Transverse colon (tissue), 4 donors: ENCODE measurements at places on chromosomes 7 and 10. TPM values are rescaled to one million over a fixed set of nuclear protein-coding genes. Genes with fewer than 3 reads are reported as not detected.

Gene THSD7A
- total RNA-seq: 2.1 TPM

Gene ZEB1
- total RNA-seq: 30.2 TPM

Gene INTS15
- total RNA-seq: 28.6 TPM

Gene HKDC1
- 28.0 TPM for total RNA-seq

Gene INMT
- total RNA-seq: 3.8 TPM

Gene PDK4
- total RNA-seq: 134 TPM

Gene ZNF804B
- not detected for total RNA-seq

Gene DYNC1I1
- 8.3 TPM for total RNA-seq

Gene LLCFC1
- total RNA-seq: not detected

Gene CDC14C
- total RNA-seq: not detected

Gene SH3PXD2A
- total RNA-seq: 26.5 TPM

Gene GIMAP8
- 2.2 TPM for total RNA-seq

Gene BZW2
- total RNA-seq: 66.4 TPM

Gene PCBD1
- total RNA-seq: 54.5 TPM

Gene ATRNL1
- 4.4 TPM for total RNA-seq

Gene ZKSCAN5
- 8.7 TPM for total RNA-seq

Gene PPP1R17
- total RNA-seq: not detected

Gene CTTNBP2
- 6.2 TPM for total RNA-seq

Gene NKX2-3
- total RNA-seq: 7.0 TPM

Gene ZNF775
- total RNA-seq: 8.9 TPM

Gene ARHGEF5
- total RNA-seq: 112 TPM

Gene GNAT3
- total RNA-seq: not detected

Gene AKR1C4
- not detected for total RNA-seq

Gene SFTPA1
- total RNA-seq: not detected

Gene SP8
- total RNA-seq: not detected

Gene MTERF1
- 24.3 TPM for total RNA-seq

Gene CLDN4
- total RNA-seq: 1,122 TPM

Gene CPA1
- total RNA-seq: not detected

Gene NPY4R
- total RNA-seq: 3.0 TPM

Gene CYP26A1
- not detected for total RNA-seq

Gene GIMAP1
- total RNA-seq: 1.5 TPM

Gene PPP1R3C
- 4.6 TPM for total RNA-seq

Gene WASHC2A
- 58.7 TPM for total RNA-seq

Gene SLC16A9
- total RNA-seq: 16.5 TPM

Gene SUN3
- not detected for total RNA-seq

Gene ASB10
- not detected for total RNA-seq

Gene HTR7
- 1.3 TPM for total RNA-seq

Gene CDHR1
- 110 TPM for total RNA-seq

Gene DENND2A
- 4.1 TPM for total RNA-seq

Gene MACC1
- total RNA-seq: 8.5 TPM

Gene CHST15
- 25.4 TPM for total RNA-seq

Gene OR2A7
- total RNA-seq: 19.1 TPM

Gene CCDC136
- 4.2 TPM for total RNA-seq

Gene KAZALD1
- total RNA-seq: 6.8 TPM

Gene FAM25C
- not detected for total RNA-seq

Gene TAX1BP1
- total RNA-seq: 133 TPM

Gene TCERG1L
- total RNA-seq: 0.16 TPM

Gene SSMEM1
- not detected for total RNA-seq

Gene LRRD1
- total RNA-seq: not detected

Gene PFKFB3
- total RNA-seq: 22.4 TPM

Gene CAMK2B
- not detected for total RNA-seq

Gene TAC1
- 4.0 TPM for total RNA-seq

Gene GPR37
- total RNA-seq: 1.1 TPM
